ENCODE measurements at places on chromosomes 7 and 10. TPM values are rescaled to one million over a fixed set of nuclear protein-coding genes. Genes with fewer than 3 reads are reported as not detected.

ZCCHC24 gene
- 25.4 TPM for total RNA-seq

GRCh38 chr7:142194201-142194600 lies 63.7 kb downstream of the PRSS58 start:
- DNase-seq, result no peak

DNA sequence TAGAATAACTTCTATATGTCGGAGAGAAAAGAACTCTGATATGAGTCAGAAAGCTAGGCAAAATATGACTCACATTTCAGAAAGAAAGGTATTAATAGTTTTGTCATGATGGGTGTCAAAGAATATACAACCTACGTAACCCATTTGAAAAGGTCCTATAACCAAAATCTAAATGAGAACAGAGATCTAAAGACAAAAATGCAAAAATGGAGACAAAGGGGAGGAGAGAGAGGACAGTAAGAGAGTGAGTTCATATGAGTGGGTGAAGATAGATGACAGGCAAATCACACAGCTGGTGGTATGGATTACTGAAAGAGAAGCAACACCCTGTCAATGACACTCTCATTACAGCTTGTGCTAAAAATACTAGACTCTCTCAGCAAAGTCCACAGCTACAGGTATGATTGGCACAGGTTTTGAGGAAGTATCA lies 25.6 kb downstream of the ANKMY2 start:
- DNase-seq, result no peak

GRCh38 chr7:117051808-117052207 lies 98.5 kb downstream of the ST7 start:
- DNase-seq, result no peak

CCL24 gene
- not detected for total RNA-seq

- peak; percentile 83 for DNase-seq
Observed at GRCh38 chr7:44706788-44707557, 41.7 kb upstream of the ZMIZ2 start.

GRCh38 chr7:89757910-89758309 lies 396.4 kb upstream of the STEAP1 start:
- DNase-seq, result no peak

- no peak for DNase-seq
Observed at GRCh38 chr10:116878123-116878522, 28.8 kb downstream of the ENO4 start.

- no peak for DNase-seq
Observed at GRCh38 chr10:54469587-54470323, 331.3 kb downstream of the PCDH15 start.

DNA sequence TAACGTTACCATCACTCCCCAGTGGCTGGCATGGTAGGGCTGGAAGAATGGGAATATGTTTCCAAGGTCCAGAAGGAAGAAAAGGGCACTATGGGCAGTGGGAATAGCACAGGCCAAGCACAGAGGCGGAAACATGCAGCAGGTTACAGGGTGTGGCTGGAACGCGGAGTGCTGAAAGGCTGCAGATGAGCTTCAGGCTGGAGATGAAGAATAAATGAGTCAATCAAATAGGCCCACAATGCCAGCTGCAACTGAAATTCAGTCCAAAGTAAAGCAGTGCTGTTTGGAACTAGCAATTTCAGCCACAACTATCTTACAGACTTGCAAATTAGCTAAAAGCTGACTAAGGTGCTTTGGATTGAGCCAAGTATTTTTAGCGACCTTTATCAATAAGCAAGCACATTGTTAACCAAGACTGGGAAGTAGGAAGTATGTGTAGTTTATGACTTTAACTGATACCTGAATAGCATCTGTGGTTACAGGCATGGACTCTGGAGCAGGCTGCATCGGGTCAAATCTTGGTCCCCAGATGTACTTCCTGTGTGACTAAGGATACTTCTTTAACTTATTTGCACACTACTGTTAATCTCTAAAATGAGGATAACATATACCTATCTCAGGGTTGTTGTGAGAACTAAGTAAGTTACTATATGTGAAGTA lies 77.5 kb upstream of the CTTNBP2 start:
- DNase-seq, result no peak

ARHGAP22 gene
- 17.3 TPM for total RNA-seq

DNA sequence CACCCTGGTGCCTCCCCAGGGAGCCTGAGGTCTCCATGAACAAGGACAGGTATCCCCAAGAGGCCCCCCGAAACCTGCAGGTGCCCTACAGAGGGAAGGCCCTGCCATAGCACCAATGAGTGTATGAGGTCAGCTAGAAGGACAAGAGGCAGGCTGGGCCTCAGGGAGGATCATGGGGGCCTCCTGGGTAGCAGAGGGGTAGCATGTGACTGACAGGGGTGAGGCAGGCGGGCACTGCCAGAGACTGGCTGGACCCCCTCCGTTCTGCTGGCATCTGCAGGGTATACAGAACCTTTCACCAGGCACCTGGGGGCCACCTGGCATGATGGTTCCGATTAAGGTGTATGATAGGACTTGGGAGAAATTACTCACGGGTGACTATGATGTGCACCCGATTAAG lies 79.2 kb upstream of the KCTD7 start:
- no peak for DNase-seq

DNA sequence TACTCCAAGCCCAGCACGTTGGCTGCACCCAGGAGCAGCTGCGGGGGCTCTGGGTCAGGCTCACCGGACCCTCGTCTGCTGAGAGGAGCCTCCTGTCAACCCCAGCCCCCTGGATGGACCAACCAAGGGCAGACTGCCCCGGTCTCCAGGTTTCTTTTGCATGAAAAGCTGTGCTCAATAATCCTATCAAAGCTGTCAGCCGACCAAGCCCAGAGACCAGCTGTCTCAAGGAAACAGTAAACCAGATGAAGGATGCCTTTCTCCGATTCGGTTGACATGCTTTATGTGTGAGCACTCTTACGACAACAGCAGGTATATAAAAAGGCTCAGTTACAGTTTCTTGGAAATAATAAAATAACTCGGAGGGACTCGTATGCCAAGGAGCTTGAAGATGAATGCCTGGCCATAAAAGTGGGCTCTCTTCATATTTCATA lies 71.6 kb upstream of the BAIAP2L1 start:
- DNase-seq, result no peak

SFRP4 gene
- total RNA-seq, result 1.8 TPM

MXI1 gene
- 136 TPM for total RNA-seq

GRCh38 chr7:50073093-50073492 lies 20.0 kb downstream of the ZPBP start:
- no peak for DNase-seq

GRCh38 chr10:100652406-100653135 lies 92.8 kb upstream of the PAX2 start:
- DNase-seq, result no peak

GRCh38 chr10:33952692-33953360 lies 618.4 kb upstream of the NRP1 start:
- no peak for DNase-seq

PNLIPRP1 gene
- not detected for total RNA-seq

DNA sequence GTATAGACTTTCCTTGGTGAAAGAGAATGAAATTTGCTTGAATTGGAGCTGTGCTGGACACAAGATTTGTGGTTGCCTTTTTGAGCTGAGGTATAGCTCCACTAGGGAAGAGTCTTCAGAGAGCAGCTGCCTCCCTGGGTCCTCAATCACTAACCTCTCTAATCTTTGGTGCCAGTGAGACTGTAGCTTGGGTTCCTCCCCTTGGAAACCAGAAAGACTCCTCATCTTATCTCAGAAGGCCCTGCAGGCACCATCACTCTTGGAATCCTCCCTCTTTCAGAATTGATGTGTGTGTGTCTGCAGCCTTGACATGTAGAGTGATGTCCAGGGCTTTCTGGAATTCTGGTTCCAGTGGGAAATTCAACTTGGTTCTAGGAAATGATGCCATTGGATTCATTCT lies 426.5 kb downstream of the RPS24 start:
- DNase-seq, result no peak

- DNase-seq, result no peak
Observed at GRCh38 chr10:13511409-13511808, 17.4 kb downstream of the BEND7 start.

- DNase-seq, result no peak
Observed at GRCh38 chr7:158463317-158463716, 124.3 kb downstream of the PTPRN2 start.

DNA sequence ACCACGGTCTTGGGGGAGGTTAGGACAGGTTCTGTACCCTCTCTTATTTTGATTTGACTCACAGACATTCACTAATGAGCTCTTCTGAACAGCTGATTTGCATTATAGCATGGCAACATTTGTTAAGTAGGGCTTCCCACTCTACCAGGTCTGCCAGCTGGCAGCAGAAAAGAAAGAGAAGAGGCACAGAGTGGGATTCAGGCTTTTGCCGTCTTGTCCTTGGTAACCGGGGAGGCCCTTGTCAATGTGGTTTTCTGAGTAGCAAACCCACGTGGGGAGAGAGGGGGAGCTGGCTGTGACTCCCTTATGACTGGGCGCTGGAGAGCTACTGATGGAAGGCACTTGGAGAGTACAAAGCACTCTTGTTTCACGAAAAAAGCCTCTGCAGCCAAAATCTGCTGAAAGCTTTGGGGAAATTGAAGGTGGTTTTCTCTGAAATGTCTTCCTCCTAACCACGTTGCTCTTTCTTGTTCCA lies 355.3 kb upstream of the GALNT17 start:
- DNase-seq, result peak; percentile 82

GRCh38 chr7:6165075-6165474 lies 107.3 kb downstream of the CYTH3 start:
- no peak for DNase-seq

GRCh38 chr10:120805014-120805812 lies 45.9 kb upstream of the WDR11 start:
- DNase-seq, result no peak

CFAP70 gene
- total RNA-seq, result 9.9 TPM

GRCh38 chr7:112058686-112059085 lies 147.5 kb downstream of the DOCK4 start:
- DNase-seq, result no peak

- no peak for DNase-seq
Observed at GRCh38 chr7:32676249-32676941, 181.1 kb downstream of the AVL9 start.

- DNase-seq, result no peak
Observed at GRCh38 chr10:6781133-6781770, 201.2 kb upstream of the PRKCQ start.

NACAD gene
- 0.54 TPM for total RNA-seq

- DNase-seq, result peak; percentile 29
Observed at GRCh38 chr10:3584926-3585784, 199.9 kb downstream of the KLF6 start.

PTPRE gene
- 16.8 TPM for total RNA-seq

STEAP2 gene
- total RNA-seq, result 11.9 TPM

- no peak for DNase-seq
Observed at GRCh38 chr10:95909561-95909960, 1.8 kb downstream of the CC2D2B start.

DNA sequence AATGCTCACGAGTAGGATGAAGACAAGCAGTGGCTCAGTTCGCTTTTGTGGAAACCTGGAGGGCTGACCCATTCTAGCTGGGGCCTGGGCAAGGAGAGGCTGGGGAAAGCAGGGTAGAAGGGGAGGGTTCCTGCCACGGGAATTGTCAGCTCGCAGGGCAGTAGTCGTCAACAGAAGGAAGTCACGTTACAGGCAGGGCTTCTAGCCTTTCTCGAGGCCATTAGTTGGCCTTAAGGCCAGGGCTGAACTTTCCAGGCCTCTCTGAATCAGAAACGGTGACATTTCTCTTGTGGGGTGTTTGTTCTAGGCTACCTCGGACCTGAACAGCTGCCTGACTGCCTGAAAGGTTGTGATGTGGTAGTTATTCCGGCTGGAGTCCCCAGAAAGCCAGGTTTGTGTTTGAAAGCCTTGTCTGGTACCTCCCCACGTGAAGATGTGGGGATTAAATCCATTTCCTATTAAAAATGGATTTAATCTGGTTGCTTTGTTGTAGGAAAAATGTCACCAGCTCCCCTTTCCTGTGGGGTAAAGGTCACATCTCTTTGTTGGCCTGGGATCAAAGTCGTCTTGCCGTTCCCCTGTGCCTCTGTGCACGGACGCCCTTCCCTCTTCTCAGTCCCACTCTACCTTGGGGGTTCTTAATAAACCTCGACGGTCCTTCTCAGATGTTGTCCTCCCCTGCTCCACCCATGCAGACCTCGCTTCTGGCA lies 9.4 kb downstream of the MDH2 start:
- no peak for DNase-seq

- DNase-seq, result no peak
Observed at GRCh38 chr7:489876-490275, 29.8 kb downstream of the PDGFA start.

- DNase-seq, result no peak
Observed at GRCh38 chr10:4902571-4903011, 60.6 kb upstream of the AKR1C1 start.

TSPAN15 gene
- 9.0 TPM for total RNA-seq

ABCB4 gene
- not detected for total RNA-seq

EN2 gene
- 0.27 TPM for total RNA-seq

- no peak for DNase-seq
Observed at GRCh38 chr7:55432939-55433784, 68.0 kb downstream of the LANCL2 start.

SERPINE1 gene
- 5.5 TPM for total RNA-seq

DNA sequence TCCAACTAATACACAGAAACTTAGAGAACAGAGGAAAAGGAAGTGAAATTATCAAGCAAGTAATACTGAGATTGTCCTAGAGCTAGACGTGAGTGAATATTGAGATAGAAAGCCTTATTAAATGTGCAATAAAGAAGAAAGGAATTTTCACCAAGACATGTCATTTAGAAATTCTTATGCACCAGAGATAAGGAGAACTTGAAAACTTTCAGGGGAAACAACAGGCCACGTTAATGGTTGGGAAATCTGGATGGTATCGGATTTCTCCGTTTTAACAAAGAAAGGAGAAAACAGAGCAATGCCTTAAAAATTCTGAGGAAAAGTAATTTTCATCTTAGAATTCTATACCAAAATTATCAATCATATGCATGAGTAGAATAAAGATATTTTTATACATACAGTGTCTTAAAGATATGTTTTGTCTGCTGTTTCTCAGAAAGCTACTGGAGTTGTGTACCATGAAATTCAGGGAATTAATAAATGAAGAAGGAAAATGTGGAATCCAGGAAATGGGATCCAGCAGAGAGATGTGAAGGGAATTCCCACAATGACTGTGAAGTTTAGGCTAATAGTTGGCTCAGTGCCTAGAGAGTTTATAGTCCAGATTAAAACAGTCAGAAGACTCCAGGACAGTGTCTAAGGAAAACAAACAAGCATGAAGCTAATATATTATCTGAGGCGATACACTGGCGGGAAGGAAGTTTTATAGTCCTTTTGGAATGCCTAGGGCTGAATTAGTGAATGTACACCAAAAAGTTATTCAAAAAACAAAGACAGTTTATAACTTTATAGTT lies 159.5 kb downstream of the PPP1R9A start:
- no peak for DNase-seq

GRCh38 chr7:100745184-100745583 lies 11.8 kb downstream of the ZAN start:
- peak; percentile 39 for DNase-seq

- no peak for DNase-seq
Observed at GRCh38 chr10:49356944-49357343, 38.9 kb downstream of the DRGX start.

DNA sequence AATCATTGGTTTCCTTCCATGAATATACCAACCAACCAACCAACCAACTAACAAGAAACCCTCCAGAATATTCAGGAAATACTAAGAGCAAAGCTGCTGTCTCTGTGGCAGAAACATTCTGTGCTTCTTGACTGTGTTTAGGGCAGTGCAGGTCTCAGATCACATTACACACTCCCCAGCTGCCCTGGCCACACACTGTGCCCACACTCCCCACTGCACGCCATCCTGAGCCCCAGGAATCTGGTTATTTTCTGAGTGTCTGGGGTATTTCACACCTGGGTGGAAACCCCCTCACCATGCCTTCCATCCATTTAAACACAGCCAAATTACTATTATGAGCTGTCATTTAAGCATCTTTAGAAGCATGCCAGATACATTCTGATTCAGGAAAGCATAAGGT lies 183.7 kb upstream of the ANK3 start:
- peak; percentile 72 for DNase-seq
